ENCODE measurements at places on chromosomes 12 and 14.

DNA sequence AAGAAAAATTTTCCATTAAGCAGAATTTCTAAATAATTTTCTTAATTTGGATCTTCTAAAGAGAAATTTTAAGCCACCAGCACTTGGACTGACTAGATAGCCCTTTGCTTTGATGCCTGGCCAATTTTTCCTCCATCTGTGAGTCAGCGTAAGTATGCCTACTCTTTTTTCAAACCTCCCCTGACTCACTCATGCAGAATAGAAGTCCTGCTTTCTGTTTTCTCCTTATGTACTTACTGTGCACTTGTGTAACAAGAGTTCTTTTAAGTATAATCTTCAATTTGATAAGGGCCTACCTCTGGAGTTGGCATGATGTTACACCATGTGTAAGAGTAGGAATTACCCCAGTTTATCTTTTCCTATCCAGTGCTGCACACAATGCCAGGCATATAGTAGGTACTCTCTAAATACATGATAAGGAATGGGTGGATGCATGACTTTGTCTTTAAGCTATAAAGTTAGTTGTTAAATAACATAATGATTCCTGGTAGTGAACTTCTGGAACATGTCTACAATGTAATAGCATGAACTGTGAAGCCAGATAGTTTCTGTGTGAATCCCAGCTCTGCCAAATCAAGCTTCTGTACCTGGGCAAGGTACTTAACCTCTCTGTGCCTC is 329.6 kb downstream of the TMTC2 start:
- DNase-seq = no peak

DNA sequence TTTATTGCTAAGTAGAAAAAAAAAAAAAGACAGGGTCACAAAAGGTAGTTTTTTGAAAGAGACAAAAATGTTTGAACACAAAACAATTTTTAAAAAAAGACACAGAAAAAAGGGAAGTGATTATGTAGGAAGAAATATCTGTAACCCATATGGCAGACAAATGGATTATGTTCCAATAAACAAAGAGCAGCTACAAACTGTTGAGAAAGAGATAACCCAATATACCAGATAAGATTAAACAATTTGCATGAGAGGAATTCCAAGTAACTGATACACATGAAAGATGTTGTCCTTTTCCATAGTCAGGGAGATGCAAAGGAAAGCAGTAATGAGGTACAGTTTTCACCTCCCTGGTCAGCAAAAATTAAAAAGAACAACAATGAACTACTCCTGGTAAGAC is 44.9 kb downstream of the PTPRR start:
- DNase-seq = no peak

DNA sequence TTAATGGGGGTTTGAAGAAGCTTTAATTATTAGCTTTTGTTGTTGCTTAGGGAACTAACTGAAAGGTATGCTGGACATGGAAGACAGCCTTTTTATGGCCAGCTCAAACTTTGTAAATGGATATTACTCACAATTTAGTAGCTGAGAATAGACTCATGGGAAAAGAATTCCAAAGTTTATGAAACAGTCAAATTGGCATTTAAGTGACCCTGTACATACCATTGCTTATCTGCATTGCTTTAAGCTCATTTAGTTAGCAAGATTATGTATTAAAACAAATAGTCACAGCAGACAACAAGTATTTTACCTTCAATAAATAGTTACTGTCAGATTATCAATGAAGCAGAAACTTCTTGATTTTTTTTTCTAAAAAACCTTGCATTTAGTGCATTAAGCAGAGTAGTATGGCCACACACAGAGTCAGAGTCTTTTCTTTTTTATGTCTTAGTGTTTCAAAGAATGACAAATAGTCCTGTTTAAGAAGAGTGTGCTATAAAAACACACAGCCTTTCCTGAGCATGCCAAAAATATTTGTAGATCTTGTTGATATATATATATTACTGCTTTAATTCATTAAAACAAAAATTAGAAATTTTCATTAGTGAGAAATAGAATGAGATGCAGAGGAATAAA is 102.2 kb downstream of the TTC6 start:
- DNase-seq = no peak

DNA sequence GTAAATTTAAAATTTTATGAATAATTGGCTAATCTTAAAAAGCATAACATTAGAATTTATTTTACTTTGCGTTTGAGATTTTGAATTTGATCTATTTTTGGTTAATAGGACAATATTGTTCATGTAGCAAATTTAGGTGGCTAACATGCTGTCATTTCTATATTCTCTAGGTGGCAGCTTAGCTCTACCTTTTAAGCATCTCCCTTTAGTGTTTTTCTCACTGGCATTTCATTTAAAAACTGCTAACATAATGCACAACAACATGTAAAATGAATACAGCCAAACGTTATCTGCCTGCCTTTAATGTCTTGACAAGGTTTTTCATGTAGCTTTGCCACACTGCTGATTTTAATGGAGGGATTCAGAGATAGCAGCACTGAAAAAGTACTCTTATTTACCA is 272.4 kb upstream of the FBXO33 start:
- DNase-seq = no peak

DNA sequence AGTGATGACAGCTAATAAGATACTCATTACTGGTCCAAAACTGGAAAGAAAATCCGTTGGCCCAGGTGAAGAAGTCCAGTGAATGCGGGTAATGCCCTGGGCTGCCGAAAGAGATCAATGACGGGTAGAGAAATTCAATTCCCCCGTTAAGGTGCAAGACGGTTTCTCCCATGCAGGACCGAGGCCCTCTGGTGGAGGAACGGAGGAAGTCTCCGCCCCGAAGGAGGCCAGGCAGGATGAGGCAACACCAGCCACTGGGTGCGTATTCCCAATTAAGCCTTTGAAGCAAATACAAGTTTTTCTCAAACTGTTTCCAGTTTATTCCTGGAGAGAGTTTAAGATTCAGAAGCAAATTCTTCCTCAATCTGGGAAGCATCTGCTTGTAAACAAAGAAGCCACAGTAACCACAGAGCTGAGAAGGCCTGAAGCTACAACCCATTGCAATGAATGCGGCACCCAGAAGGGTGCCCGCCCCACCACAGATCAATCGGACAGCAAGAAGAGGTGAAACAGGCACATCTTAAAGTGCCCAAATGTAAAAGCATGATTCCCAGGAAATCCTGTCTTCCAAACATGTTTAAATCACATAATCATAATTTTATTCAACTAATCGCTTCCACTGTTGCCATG is 118.5 kb downstream of the TTC7B start:
- peak; percentile 59 for DNase-seq

DNA sequence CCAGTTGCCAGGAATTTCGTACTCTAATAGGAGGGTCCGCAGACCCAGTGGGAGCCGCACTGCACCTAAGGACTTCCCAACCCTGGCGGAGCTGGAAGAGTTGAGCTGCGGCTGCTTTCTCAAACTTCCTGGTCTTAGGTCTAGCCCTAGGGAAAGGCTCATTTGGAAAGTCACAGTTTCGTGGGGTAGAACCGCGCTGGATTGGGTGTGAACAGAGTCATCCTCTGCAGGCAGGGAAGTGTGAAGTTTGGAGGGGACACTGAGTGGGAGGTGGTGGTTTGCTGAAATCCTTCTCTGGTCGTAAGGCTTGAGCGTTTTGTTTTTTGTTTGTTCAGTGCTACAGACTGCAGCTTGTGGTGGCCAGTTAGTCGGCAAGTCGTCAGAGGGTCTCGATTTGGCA is 18.8 kb downstream of the PRKAB1 start:
- DNase-seq = no peak

DNA sequence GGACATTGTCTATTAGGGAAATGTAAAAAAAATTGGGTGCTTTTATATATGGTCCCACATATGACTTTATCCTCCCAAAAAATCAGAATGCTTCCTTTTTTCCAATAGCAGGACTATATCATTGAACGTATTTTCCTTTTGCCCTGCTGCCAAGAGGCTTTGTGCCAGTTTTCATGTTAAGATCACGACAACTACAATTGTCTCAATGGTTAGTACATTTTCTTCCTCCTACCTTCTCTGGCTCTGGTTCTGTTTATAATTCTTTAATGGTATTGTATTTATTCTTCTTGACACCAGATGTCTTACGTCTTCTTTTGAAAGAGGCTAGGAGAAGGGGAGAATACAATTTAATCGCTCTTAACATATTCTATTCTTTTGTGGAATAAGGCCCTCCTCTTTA is 106.9 kb downstream of the ANO6 start:
- no peak for DNase-seq

DNA sequence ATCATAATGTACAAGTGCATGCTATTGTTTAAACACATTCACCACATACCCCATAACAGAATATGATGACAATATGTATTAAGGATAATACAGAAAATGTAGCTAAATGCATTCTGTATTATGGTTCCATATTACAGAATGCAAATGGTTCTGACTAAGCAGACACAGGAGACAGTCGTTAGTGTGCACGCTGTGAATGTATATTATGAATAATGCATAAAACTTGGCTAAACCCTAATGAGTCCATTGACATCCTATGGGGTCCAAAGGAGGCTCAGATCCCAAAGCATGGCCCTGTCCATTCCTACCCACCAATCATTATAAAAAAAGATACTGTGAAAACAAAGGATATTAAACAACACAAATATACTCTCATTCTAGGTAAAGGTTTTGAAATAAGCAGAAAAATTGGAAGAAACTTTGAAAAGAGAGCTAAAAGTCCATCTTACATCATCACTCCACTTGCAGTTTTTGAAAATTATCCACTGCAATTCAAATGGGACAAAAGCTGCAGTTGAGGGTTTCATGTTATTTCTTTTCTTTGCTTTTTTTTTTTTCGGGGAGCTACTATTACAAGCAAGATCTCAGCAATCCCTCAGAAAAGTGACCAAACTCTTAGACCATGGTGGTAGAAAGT is 415.1 kb downstream of the BCAT1 start:
- no peak for DNase-seq

DNA sequence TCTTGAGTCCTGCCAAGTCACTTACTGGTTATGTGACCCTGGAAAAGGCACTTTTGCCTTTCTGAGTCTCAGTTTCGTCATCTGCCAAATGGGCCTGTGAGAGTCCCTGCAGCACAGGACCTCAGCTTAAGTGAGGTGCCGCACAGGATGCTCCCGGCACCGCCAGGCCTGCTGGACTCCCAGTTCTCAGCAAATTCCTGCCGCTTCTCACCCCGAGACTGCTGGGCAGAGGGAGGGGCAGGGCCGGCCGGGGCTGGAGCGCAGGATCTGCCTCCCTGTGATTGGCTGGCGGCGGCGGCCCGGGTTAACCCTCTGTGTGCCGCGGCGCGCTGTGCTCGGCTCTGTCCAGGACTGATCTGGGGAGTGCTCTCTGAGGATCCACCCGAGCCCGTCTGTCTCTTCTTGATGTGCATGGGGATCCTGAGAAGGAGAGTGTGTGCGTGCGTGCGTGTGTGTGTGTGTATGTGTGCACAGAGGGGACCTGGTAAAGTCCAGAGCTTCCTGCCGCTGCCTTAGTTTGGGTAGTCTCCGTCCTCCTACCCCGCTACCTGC is 8.6 kb downstream of the SETD1B start:
- DNase-seq = no peak

DNA sequence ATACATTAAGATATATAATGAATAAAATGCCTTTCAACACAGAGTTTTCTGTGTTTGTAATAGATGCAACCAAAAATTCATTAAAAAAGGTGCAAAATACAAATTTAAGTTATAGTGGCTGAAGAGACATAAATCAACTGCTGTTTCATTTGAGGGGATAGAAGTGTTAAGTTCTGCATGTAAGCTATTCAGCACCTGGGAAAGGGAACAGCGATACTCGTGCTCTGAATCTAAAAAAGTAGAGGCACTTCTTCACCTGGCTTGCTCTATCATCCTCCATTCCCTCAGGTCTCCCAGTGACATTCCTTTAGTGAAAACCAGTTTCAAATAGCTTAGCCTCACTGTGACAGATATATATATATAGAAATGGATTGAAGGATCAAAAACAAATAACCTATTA is 222.6 kb downstream of the ACSS3 start:
- no peak for DNase-seq

DNA sequence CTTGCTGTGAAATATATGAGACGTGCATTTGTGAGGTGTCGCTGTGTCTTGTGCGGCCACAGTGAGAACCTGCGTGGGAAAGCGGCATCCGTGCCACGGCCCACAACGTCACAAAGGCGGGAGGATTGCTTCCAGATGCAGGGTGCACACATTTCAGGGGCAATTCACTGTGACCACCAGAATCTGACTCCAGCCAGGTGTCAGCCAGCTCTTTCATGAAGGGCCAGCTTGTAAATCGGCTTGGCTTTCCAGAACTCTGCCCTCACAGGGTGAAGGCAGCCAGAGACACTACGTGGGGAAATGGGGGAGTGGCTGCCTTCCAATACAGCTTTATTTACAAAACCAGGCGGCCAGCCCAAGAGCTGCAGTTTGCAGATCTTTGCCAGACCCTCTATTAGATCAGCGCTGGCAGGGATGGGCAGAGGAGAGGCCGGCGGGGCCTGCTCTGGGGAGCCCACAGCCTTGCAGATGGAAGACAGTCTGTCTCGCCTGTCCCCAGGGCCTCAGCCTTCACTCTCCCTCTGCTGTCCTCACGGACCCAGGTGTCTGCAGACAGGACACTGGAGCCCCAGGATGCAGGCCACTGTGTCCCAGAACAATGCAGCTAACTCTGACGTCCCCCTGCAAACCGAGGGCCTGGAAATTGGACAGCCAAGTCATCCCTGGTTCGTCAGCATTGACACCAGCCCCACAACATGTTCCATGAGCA is 53.5 kb downstream of the ADGRD1 start:
- DNase-seq = no peak

DNA sequence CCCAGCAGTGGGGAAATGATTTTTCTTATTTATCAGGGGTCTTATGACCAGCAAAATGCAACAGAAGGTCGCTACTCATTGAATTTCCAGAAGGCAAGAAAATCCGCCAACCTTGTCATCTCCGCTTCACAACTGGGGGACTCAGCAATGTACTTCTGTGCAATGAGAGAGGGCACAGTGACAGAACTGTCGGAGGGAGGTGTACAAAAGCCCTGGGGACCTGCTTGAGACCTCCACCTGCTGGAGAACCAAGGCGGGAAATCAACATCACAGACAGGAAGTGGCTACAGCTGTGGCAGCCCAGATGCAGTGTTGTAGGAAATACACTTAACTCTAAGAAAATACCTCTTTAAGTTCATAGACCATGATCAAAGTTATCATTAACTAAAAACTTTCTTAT is 250.9 kb upstream of the OR4E1 start:
- peak; percentile 28 for DNase-seq

DNA sequence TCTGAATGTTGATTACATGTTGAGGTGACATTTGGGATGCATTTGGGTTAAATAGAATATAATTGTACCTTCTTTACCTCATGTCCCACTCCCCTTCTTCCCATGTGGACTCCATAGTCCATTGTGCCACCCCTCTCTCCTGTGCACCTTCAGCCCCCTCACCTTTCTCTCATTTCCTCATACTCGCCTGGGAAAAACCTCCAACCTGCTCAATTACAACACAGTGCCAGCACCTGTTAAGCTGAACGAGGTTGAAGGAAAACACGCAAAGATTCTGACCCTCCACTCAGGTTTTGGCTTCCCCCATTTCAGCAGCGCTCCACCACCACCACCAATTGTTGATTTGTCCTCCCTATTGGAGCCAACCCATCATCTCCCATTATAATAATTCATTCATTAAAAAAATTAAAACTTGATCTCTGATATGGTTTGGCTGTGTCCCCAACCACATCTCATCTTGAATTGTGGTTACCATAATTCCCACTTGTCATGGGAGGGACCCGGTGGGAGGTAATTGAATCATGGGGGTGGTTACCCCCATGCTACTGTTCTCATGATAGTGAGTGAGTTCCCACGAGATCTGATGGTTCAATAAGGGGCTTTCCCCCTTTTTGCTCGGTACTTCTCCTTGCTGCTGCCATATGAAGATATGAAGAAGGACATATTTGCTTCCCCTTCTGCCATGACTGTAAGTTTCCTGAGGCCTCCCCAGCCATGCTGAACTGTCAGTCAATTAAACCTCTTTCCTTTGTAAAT is 33.7 kb upstream of the PPP2R5C start:
- no peak for DNase-seq

- no peak for DNase-seq
Measured at GRCh38 chr12:41302979-41303403, 114.9 kb downstream of the PDZRN4 start.
